Stimulated activated CD4-positive, alpha-beta T cell treated with anti-CD3 and anti-CD28 coated beads, Interleukin-2, amount 100 ng/mL, for 48 hours (primary cell): ENCODE measurements at places on chromosomes 11 and 22.

DNA sequence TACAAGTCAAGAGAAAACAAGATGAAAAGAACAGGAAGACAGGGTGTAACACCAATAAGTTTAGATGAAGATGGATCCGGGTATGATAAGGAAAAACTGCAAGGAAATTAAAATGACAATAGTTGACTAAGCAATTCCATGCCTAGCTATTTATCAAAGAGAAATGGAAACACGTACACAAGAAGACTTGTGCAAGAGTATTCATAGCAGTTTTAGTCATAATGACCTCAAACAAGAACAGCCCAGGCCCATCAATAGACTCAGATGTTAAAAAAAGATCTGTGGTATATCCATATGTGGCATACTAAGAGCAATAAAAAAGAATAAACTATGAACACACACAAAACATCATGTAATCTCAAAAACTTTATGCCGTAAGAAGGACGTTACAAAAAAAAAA, 33.2 kb downstream of the SLC5A12 start:
- no peak for DNase-seq

- no peak for DNase-seq
These were observed 48.3 kb upstream of the CCDC34 start for GRCh38 chr11:27411328-27411727.

DNA sequence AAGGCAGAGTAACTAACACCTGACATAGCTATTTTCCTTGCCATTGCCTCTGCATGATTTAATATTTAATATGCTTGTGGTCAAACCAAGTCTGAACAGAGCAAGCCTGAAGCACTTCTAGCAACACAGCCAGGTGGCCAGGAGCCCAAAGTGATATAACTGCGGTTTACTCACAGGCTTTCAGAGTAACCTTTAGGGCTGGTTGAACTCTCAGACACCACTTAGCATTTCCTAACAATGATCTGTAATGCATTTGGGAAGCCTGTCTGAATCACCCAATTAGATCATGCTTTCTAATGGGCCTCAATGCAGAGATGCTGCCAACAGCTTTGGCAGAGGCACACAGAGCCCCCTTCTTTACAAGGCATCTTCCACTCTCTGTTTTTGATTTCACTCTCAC, 96.1 kb downstream of the FDX1 start:
- no peak for DNase-seq

- DNase-seq: no peak
These were observed 43.8 kb upstream of the KCNQ1OT1 start for GRCh38 chr11:2743427-2744110.

- no peak for DNase-seq
These were observed 512.4 kb downstream of the DLG2 start for GRCh38 chr11:85114786-85115185.

DNA sequence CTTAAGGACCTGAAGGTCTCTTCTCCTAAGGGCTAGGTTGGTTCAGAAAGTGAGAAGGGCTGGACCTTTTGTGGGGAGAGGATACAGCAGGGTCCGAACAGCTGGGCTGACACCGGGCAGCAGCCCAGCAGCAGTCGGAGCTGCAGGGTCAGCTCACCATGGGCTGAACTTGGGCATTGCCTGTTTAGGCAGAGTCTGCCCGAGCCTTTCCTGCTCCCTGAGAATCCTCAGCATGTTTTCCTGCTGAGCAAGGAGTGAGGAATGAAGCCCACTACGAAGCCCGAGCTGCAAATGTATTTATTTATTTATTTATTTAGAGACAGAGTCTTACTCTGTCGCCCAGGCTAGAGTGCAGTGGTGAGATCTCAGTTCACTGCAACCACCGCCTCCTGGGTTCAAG, 83.9 kb downstream of the PTPRJ start:
- no peak for DNase-seq

DNA sequence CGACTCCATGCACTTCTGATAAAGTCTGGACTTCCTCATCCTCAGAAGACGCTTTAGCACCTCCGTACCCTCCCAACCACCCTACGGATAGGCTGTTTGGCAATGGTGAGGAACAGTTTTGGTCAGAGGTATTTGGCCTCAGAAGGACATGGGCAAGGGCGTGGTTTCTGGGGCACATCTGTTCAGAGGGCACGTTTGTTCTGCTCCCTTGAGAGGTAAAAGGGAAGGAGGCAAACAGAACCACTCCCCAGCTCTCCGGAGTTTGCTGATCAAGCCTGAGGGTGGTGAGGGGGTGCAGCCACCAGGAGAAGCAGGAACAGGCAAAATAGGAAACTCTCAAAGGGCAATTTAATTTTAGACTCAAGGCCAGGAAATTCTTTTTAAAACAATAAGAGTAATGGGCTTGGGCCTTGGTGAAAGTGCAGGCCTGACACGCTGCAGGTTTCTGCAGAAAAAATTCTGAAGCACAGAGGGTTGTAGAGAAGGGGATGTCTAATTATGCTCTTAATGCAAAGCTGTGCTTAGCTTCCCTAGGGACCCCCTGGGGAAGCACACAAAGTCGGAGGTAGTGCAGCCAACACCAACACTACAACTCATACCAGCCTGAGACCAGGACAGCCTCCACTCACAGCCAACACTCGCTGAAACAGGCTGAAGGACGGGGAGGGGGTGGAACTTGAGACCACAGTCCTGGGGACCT, 23.3 kb downstream of the ETS1 start:
- no peak for DNase-seq

DNA sequence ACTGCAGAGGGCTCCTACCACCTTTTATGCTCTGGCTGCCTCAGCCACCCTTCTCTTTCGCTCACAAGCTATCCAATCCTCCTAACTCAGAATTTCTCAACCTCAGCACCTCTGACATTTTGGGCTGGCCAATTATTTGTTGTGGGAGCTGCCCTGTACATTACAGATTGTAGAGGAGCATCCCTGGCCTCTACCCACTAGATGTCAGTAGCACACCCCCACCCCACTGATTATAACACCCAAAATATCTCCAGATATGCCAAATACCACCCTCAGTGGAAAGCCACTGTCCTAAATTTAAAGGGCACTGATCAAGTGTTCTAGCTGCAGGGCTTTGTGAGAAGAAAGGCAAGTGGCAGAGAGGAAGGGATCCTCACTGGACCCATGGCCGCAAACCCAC, 443.1 kb downstream of the SOX6 start:
- no peak for DNase-seq

DNA sequence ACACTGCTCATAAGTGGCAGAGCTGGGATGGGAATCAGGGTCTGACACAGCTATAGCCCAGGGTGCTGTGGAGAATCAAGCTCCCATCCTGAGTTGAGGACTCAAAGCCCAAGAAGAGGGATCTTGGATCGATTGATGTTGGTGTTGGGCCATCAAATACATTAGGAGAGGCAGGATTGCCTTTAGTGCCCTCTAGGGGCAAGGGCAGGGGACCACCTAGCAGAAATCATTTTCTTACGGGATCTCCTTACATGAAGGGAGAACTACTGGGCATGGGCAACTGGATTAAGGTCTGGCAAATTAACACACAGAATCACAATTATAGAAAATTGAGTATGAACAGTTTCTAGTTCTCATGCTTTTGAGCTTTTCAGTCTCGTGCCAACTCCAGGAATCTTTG, 24.9 kb upstream of the EMSY start:
- DNase-seq: no peak

DNA sequence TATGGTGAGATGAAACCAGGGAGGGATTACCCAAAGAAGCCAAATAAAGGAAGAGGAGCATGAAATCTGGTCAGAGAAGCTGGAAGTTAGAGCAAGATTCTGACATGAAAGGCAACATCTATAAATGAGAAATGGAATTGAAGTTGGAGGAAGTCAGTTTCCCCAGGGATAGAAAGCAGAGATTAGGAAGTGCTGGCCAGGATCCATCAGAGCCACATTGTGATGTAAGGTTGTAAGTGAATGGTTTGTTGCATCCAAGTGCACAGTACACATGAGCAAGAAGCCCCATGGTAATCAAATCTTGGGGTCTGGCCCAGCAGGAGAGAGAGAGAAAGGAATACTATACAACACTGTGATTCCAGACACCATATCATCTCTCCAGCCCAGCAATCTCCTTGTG, 6.6 kb upstream of the NLRP10 start:
- no peak for DNase-seq

DNA sequence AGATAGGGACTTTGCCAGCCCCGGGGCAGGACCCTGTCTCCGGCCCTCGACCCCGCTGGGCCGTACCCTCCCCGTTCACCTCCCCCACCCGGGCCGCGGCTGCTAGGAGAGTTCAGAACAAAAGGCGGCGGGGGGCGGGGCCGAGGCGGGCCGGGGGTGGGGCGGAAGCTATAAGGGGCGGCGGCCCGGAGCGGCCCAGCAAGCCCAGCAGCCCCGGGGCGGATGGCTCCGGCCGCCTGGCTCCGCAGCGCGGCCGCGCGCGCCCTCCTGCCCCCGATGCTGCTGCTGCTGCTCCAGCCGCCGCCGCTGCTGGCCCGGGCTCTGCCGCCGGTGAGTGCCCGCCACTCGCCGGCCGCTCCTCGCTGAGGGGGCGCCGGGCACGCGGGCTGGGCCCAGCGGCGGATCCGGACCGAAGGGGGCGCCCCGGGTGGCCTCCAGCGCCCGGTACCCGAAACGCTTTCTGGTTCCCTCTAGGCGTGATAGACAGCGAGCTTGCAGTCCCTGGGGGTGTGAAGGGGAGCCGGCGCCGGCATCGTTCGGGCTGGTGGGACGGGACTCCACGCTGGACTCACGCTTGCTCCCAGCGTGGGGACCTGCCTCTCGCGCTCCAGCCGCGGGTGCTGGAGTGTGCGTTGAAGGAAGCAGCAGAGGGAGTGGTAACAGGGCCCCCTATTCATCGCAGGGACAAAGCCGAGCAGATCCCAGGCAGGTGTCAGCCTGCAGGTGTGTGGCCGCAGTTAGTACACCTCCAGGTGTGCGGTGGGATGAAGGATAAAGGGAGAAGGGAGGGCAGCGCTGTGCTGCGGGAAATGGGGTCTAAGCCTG, at the start of gene MMP11:
MMP11 (plus strand) TSS at position 201 of the 825 bp plus-strand sequence; CDS start at position 223, 22 bp downstream.
- peak; percentile 32 for DNase-seq

DNA sequence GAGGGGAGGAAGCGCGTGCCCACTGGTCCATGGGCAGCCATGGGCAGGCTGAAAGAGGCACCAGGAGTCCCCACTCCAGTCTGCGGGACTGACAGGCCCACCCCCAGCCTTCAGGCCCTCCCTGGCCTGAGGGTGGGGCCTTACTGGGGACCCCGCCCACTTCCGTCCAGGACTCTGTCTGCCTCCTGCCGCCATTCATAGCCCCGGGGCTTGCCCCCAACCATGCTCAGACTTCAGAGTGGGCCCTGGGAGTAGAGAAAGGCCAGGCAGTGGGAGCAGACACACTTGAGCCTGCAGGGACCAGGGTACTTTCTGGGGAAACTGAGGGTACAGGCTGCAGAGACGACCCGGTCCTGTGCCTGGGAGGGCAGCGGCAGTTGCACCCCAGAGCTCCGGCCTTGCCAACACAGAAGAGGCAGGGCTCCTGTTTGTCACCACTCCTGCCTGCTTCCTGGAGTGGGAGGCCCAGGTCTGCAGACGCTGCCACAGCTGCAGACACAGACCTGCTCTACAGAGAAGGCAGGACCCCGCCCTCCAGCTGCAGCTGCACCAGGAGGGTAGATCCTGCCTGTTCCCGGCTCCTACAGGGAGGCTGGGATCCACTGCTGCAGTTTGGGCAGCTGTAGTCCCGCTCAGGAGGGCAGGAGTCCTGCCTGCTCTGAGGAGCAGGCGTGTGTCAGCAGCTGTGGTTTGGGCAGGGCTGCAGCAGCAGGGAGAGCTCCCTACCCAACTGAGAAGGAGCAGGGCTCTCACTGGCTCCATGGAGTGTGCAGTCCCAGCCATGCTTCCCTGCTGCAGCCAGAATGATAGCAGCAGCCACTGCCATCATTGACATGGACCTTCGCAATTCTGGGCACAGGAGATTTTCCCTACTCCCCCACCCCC, 387.9 kb upstream of the ANO3 start:
- no peak for DNase-seq

- no peak for DNase-seq
These were observed 5.5 kb downstream of the FGF19 start for GRCh38 chr11:69698362-69698761.

DNA sequence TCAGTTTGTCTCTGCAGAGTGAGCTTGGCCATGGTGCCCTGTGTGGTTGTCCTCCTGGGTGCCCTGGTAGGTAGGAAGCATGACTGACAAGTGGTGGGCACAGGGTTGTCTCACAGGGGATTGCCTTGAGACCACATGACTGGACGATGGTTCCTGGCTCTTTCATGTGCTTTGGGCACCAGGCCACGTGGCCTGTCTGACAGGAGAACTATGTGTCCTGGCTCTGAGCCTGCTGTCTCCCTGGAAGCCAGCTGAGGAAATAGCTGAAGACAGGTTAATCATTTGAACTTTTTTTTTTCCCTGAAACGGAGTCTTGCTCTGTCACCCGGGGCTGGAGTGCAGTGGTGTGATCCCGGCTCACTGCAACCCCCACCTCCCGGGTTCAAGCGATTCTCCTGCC, 93.2 kb downstream of the LDLRAD3 start:
- no peak for DNase-seq

DNA sequence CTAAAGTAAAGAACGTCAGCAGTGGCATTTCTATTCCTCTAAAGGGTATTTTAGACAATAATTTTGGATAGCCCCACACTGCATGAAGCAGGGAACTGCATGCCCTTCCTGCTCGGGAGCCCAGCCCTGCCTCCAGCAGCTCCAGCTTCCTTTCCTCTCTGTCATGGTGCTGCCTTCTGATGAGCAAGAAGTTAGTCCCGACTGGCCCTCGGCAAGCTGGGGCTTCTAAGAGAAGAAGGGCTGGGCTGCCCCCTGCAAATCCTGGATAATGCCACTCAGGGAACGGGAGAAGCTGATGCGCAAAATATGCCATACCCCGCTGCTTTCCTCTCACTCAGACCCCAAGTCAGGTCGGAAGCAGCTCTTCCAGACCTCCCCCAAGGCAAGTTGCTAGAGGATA, 296.4 kb downstream of the ETS1 start:
- no peak for DNase-seq

GRCh38 chr22:36926721-36927435, 13.4 kb downstream of the CSF2RB start:
- no peak for DNase-seq

GRCh38 chr22:45636683-45637082, 35.0 kb upstream of the ATXN10 start:
- DNase-seq: no peak

DNA sequence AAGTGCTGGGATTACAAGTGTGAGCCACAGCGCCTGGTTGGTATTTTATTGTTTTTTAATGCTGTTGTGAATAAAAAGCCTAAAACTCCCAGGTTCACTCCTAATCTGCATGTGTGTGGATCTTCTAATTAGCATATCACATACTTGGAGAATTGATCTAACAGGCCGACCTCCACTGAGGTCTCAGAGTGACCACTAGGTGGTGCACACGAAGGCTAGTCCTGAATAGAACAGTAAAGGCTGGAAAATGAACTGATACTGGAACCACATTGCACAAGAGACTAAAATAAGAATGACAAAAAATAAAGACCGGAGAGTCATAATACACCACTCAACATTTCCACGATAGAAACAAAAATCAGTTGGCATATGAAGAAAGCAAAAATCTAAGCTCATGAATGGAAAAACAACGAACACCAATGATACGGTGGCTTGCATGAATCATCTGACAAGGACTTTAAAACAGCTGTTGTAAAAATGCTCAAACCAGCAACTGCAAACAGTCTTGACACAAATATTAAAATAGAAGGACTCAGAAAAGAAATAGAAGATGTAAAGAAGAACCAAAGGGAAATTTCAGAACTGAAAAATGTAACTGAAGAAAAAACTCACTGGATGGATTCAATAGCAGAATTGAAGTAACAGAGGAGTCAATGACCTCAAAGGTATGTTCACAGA, 19.2 kb downstream of the PIM3 start:
- DNase-seq: no peak
